Hypothalamus (tissue), 51 donors: ENCODE measurements at places on chromosomes 3 and 15.

DNA sequence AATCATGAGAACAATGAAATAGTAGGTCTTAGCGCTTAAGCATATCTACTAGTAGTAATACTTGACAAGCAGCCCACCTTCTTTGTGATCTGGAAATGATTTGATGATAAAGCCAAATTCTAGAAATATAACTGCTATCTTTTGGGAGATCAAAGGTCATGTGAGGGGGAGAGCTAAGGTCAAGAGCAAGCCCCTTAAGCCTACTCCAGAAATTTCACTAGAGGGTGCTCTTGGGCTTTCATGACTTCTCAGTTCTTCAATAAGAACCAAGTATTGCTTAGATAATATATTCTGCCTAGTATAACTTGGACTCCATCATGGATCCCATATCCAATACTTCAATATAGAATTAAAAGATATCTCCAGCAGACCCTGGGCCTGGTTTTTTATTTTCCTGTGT is 319.6 kb downstream of the ZBTB20 start:
- no peak for DNase-seq

- DNase-seq = no peak
Observed at GRCh38 chr15:82177291-82178010, 85.1 kb downstream of the EFL1 start.

- no peak for DNase-seq
Observed at GRCh38 chr3:166171695-166172094, 334.5 kb upstream of the BCHE start.

- DNase-seq = no peak
Observed at GRCh38 chr3:2568929-2569328, 470.3 kb downstream of the CNTN4 start.

DNA sequence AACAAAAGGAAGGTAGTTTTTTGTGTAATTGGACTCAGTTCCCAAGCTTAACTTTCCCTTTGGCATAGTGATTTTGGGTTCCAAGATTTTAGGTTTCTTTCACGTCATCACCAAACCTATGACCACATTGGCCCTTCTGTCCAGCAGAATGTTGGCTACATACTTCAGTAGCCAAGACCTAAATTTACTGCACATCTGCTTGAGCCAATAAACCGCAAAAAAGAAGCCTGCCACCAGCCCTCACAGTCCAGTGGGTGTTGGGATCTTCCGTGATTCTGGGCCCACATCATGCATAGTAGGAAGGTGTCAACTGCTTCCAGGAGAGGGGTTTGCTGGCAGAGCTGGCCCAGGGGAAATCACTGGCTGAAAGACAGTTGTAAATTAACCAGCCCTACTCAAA is 57.6 kb upstream of the LIPC start:
- no peak for DNase-seq

- DNase-seq = no peak
Observed at GRCh38 chr15:46894644-46895043, 822.7 kb upstream of the SEMA6D start.

GRCh38 chr3:53109190-53109589 is 21.0 kb downstream of the RFT1 start:
- DNase-seq = no peak

- DNase-seq = no peak
Observed at GRCh38 chr3:57856675-57857074, 100.6 kb downstream of the SLMAP start.

- no peak for DNase-seq
Observed at GRCh38 chr3:3241596-3241995, 62.1 kb upstream of the CRBN start.

- DNase-seq = no peak
Observed at GRCh38 chr15:66955871-66956585, 109.4 kb upstream of the SMAD3 start.

GRCh38 chr3:73471986-73472787 is 152.6 kb downstream of the PDZRN3 start:
- no peak for DNase-seq

DNA sequence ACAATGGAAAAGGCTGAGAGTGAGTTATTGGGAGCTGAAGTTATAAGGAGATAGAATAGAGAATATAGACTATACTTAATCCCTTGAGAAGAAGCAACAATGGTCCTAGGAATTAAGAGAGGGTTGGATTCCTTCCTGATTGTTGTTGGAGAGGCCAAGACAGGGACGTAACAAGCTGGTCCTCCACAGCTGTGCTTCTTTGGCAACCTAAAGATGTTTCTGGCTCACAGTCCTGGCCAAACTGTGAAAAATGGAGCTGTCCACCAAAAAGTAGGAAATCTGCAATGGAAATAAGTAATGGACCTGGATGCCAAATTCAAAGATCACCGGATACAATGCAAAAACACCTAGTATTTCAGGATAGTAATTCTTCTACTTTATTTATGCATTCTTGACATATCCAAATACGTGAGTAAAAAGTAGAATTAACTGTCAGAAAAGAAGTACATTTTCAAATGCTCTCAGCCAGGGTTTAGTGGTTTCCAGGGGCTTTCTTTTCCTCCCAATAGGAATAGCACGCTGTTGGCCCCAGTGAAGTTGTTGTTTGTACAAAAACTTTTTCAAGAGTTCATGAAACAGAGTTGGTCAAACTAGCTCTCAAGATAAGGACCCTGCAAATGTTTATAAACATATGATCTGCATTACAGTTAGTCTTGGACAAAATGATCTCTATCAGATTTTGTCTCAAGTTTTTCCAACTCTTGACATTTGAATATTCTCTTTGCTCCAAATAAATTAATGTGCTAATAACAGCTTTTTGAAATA is 28.3 kb downstream of the CERS3 start:
- no peak for DNase-seq

DNA sequence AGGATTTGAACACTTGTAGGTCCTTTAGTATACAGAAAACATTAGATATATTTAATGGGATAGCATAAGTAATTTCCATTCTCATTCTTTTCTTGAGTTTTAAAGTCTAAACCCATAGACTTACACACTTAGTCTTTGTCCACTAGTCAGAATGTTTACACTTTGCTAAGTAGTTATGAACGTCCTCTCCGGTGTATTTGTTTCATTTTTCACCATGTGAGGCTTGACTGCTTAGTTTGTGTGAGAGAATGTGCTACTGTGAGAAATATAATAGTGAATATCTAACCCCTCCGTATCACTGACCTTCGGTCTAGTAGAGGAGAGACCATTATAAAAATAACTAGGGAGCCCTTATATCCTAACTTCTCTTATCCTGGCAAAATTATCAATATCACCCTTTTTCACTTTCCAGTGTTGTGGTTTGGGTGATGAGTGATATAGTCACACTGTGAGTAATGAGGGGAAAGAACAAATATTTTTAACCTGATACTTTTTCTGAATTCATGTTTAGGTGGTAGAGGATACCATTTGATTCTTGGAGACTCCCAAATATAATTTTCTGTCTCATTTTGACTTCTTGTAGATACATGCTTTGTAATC is 122.4 kb downstream of the UBE2E2 start:
- DNase-seq = no peak

DNA sequence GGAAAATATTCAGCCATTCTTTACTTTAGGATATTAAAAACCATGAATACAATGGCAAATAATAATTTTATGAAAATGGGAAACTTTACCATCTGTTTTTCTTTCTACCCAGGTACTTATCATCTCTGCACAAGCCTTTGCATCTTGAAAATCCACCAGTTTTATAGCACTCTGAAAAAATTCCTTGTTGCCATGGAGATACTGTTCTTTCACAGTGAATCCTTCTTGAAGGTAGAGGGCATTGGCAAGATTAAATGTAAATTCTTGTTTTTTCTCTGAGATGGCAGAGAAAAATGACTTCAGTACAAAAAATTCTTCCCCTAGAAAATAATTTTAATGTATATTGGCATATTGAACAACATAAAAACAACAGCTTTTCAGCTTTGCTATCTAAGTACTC is 6.9 kb downstream of the SERPINI2 start:
- no peak for DNase-seq

GRCh38 chr15:29945943-29946596 is 123.8 kb upstream of the TJP1 start:
- no peak for DNase-seq

DNA sequence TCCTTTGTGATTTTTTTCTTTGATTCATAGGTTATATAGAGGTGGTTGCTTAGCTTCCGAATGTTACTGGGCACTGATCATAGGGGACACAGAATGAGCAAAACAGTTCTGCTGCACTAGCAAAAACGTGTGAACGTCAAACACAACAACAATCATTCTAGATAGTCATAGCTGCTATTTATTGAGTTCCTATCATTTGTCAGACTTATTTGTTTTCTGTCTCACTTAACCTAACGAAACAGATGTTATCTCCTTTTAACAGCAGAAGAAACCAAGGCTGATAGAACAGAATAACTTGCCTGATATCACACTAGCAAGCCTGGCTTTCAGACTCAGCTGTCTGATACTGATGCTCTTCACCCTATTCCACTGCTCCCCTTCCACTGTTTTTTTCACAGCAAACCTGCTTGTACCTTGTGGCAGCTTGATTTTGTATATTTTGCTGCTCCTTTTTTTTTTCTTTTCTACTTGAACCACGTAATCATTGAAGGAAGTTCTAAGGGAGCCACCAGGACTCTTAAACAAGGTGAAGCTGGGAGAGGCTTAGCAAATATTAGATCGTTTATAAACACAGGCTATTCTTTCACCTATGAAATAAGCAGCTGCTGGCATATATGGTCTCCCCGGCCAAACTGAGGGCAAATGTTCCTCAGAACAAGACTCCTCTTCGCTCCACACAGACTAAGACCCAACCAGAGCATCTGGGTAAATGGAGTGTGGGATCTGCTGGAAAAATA is 78.8 kb downstream of the MCF2L2 start:
- no peak for DNase-seq

GRCh38 chr15:95988574-95988887 is 342.0 kb upstream of the NR2F2 start:
- no peak for DNase-seq

- DNase-seq = no peak
Observed at GRCh38 chr3:112633191-112633590, 7.8 kb downstream of the CCDC80 start.

DNA sequence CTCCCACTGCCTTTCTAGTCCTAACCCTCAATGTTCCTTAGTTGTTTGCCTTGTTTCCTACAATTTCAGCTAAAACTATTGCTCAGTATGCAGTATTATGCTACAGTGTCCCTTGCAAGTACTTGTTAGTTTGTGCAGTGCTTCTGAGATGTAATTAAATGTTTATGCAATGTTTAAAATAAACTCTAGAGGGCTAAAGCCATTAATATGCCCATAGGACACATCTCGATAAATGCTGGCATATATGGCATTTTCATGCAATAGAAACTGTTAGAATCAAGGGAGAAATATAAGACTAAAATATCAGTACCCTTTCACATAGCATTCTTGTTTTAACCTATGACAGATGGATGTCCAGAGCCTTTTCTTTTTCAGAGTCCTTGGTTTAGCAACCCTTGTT is 59.8 kb upstream of the ACKR4 start:
- no peak for DNase-seq

DNA sequence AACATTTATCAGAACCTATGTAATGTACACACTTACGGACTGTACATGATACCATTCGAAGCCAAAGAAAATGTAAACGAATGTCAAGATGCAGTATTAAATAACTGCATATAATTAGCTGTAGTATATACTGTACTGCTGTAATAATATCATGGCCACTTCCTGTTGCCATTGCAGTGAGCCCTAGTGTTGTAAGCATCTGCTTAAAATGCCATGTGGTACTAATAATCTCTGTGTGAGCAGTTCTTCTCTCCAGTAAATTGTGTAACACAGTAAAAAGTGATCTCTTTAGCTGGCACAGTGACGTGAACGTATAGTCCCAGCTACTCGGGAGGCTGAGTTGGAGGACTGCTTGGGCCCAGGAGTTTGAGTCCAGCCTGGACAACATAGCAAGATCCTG is 8.6 kb downstream of the SPG11 start:
- DNase-seq = no peak

- no peak for DNase-seq
Observed at GRCh38 chr3:132421832-132422231, 4.5 kb downstream of the DNAJC13 start.

- no peak for DNase-seq
Observed at GRCh38 chr3:112013784-112014143, 15.0 kb downstream of the TAGLN3 start.

GRCh38 chr3:184134746-184135148 is 411 bp upstream of the EIF2B5 start:
- DNase-seq = no peak

DNA sequence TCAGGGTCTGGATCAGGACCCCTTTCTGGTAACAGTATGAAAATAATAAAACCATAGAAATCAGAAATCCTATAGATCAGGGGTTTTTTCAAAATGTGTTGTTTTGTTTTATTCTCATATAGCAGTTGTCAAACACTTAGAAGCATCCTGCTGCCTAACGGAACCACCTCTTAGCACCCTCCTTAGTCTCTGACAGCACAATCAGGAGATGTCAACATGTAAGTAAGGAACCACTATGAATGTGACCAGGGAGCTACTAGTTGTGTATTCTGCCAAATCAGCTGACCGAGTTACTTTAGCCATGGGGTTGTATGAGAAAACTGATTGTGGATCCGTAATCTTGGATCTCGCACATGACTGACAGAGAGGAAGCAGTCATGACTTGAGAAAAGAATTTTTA is 22.2 kb downstream of the CCDC39 start:
- DNase-seq = no peak
